ENCODE measurements at places on chromosomes 3 and 15.

DNA sequence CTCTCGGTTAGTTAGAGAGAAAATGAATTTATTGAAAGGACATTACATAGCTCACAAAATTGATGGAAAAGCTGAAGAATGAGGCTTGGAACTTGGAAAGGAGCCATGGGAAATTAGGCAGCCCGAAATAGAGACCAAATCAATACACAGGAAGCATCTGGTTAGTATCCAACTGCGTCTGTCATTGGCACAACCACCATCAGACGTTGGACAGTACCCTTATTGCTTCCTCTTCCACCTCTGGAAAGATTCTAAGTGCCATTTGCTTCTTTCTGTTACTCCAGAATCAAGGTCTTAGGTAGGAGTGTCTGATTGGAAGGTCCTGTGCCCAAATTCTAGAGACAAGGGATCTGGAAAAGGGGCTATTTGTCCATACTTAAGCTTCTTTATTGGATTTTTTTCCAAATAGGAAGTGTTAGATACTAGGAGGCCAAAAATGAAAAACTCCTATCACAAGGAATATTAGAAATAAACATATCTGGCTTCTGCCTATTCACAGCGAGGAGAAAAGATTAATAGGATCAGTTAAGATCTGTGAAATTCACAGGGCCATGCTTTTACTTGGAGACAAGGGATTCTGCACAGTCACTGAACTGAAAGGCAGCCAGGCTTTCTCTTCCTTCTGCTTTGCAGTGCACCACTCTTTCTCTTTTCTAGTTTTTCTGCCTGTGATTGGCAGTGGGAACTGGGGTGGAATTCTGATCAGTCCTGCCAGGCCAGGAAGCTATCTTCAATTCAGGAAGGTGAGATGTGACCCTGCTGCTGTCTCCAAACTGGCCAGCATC is 10.7 kb upstream of the HACD2 start:
- no peak for DNase-seq

DNA sequence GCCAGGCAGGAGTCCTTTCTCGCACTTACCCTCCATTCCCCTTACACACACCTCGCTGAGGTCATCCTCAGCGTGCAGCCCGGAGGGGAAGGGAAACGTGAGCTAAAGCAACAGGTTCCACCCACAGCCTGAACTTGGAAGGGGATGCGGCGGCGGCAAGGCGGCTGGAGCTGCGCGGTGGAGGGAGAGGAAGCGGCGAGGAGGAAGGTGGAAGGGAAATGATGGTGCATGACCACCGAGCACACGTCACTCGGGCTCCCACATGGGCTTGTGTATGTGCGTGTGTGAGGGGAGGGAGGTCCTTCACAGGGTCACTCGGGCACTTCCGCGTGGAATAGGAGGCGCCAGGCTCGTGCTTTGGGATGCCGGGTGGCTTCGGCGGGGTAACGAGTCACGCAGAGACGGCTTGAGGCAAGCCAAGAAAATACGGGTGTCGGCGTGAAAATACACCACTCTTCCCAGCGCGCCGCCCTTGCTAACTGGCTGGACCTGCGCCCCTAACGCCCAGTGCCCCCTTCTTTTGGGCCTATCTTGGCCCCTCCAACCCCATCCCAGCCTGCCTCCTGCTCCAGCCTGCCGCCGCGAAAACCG is 225.5 kb upstream of the IL12A start:
- peak; percentile 42 for DNase-seq

- DNase-seq = peak; percentile 48
Measured at GRCh38 chr3:192816351-192816750, 89.0 kb upstream of the FGF12 start.

- DNase-seq = no peak
Measured at GRCh38 chr3:17577796-17578520, 164.5 kb downstream of the TBC1D5 start.

DNA sequence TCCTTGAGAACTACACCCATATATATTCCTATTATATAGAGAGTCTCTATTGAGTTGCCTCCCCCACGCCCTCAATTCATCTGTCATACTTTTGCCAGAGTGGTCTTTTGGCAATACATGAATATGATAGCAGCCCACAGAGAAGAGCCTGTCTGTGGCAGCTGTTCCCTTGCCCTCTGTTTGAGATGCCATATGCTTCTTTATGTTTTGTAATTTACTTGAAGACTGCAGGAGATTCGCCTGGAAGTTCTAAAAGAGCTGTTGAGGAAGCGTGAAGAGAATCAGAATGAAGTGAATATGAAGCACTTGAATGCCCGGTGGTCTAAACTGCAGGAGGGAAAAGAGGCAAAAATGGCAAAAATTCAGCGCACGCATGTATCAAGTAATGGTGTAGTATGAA is 27.2 kb downstream of the CFAP91 start:
- DNase-seq = no peak

DNA sequence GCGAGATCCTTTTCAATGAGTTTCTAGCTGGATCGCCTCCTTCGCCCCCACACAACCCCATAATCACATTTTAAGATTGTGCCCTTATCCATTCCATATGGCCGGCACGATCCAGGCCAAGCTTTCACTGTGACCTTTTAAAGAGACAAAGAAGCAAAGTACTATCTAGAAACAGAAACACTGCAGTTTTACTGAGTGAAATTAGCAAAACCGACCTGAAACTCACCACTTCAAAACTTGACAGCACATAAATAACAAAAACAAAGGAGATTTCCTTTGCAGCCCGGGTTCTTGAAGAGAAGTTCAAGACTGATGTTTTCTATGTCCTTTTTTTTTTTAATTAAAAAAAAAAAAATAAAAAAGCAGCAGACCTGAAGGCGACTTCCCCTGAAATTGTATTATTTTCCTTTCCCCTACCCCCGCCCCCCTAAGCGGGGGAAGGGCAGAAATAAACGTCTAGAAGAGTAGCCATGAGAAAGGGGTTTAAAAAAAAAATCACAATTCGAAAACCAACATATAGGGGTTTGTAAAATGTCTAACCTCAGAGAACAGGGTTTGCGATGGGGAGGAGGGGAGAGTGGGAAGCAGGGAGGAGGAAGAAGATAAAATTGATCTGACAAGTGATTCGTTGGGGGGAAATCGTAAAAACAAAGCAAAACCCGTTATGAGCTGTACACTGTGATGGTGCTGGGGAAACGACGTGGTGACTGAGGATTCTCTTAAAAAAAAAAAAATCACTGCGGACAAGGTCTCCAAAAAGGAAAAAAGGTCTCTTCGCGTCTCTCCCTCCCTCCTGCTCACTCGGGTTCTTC is 1.5 kb downstream of the SATB1 start:
- DNase-seq = peak; percentile 61

GRCh38 chr3:37603722-37604121 is 258.0 kb upstream of the CTDSPL start:
- no peak for DNase-seq

DNA sequence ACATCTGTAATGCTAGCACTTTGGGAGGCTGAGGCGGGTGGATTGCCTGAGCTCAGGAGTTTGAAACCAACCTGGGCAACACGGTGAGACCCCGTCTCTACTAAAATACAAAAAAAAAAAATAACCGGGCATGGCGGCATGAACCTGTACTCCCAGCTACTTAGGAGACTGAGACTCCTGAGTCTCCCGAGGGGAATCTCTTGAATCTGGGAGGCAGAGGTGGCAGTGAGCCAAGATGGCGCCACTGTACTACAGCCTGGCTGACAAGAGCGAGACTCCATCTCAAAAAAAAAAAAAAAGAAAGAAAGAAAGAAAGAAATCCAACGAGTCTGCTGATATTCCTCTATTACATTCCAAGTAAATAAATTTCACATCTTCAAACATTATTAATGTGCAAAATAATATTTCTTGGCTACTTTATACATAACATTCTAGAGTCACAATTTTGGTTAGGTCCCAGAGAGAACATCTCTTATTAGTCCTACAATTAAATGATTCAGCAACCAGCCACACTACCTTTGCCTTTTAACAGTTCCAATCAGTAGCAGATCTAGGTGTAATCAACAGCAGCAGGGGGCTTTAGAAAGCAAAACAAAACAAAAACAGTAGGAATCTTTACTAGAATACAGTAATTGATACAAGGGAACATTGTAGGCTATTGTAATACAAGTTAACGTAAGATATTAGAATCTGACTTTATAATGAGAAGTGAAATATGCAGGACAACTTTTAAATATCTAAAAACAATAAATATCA is 195.8 kb downstream of the TBC1D5 start:
- DNase-seq = no peak

DNA sequence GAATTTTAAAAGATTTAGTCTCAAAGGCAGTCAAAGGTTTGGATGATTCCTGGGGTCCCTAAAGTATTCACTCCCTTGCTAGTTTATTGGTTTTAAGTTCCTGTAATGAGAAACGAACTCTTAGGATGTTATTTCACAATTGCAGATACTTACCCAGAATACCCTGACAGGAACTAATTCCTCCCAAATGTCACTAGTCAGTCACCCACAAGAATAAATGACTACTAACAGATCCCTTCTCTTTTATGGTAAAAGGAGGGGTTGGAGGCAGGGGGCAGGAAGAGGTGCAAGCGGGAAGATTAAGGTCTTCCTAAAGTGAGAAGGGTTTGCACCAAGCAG is 174.2 kb upstream of the SLC2A2 start:
- DNase-seq = no peak
